ENCODE measurements at places on chromosomes 5 and 9. TPM values are rescaled to one million over a fixed set of nuclear protein-coding genes. Genes with fewer than 3 reads are reported as not detected.

DNA sequence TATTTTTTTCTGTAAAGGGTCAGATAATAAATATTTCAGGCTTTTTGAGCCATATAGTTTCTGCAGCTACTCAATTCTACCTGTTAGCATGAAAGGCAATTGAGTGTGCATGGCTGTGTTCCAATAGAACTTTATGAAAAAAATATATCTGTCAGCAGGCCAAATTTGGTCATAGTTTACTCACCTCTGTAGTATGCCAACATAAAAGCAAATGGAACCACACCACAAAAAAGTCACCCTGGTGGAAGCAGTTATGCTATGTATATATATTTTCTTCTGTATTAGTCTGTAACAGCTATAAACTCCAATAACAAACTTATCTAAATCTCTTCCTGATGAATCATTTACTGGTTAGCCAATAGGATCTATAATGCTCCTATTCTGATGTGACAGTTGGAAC, 3.4 kb downstream of the SLC38A9 start:
- no peak for DNase-seq
- H3K4me3 ChIP-seq = no peak overlapping the region
- H3K36me3 ChIP-seq = no peaks in the 10 kb centered on the region
- H3K27me3 ChIP-seq = no peaks in the 10 kb centered on the region
- H3K27ac ChIP-seq = no peak overlapping the region

DNA sequence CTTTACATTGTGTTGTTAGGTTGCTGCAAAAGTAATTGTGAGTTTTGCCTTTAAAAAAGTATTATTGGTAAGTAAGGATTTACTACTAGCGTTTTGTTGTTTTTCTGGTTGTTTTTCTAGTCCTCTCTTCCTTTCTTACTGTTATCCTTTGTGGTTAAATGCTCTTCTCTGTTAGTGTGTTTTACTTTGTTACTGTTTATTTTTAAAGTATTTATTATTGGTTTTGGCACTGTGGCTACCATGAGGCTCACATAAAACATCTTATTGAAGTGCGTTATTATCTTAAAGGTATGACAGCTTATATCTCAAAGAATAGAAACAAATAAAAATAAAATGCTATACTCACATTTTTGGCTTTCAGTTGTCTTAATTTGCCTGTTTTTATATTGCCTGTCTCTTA, 17.6 kb downstream of the DMXL1 start:
- peaks cover 25% of the 10 kb centered on the region for H3K4me1 ChIP-seq
- no peak overlapping the region for H3K27ac ChIP-seq
- no peak for DNase-seq
- no peak overlapping the region for H3K4me3 ChIP-seq
- H3K27me3 ChIP-seq = no peaks in the 10 kb centered on the region

DNA sequence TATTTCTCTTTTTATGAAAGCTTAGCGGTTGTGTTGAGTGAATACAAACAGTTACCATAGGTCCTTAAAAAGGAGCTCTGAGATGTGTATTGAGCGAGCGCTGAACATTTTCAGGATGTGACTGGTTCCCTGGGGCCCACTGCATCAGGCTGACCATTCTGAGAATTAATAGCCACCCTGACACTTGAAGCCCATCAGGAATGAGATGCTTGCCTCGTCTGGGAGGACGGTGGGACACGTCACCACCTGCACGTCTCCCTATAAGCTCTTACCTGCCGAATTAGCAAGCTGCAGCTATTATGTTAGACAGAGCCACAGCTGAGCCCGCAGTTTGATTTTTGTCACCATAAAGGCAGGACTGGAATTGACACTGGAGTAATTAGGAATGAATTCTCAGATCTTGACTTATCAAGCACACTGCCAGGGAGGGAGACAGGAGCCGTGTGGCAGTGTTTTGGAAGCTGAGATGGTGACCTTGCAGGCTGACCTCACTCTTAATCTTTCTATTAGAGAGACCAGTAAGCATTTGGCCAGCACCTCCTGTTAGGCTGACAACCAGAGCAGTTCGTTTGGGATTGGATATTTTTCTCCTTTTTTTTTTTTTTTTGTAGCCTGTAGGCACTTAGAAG, 373.1 kb upstream of the WWC1 start:
- H3K4me1 ChIP-seq = no peaks in the 10 kb centered on the region
- H3K27me3 ChIP-seq = no peaks in the 10 kb centered on the region
- H3K27ac ChIP-seq = no peak overlapping the region
- no peak overlapping the region for H3K4me3 ChIP-seq
- no peak for DNase-seq
- H3K36me3 ChIP-seq = no peaks in the 10 kb centered on the region

The SPATA31A3 gene
- total RNA-seq = not detected

GRCh38 chr5:140399979-140400729, 1.5 kb upstream of the ANKHD1 start:
- DNase-seq = peak; percentile 9
- H3K4me3 ChIP-seq = no peak overlapping the region
- H3K36me3 ChIP-seq = peaks cover 15% of the 10 kb centered on the region
- H3K4me1 ChIP-seq = peaks cover 21% of the 10 kb centered on the region
- H3K27me3 ChIP-seq = no peaks in the 10 kb centered on the region

DNA sequence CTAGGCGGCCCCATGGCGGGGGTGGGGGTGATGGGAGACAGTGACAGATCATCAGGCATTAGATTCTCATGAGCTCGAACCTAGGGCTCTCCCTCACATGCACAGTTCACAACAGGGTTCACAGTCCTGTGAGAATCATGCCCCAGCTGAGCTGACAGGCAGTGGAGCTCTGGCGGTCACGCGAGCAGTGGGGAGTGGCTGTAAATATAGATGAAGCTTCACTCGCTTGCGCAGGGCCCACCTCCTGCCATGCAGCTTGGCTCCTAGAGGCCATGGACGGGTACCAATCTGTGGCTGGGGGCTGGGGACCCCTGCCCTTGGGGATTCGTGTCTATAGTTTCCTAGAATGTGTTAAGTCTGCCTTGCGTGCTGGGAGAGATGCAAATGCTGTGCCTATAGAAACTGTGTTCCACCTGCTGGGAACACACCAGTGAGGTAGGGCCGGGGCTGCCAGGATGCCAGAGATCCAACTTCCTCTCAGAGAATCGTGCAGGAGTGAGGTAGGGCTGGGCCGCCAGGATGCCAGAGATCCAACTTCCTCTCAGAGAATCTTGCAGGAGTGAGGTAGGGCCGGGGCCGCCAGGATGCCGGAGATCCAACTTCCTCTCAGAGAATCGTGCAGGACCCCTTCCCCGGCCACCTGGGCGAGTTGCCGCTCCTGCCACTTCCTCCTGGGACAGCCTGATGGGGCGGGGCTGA, 14.1 kb upstream of the EXOC3 start:
- H3K27me3 ChIP-seq = peaks cover 8% of the 10 kb centered on the region
- no peak for DNase-seq
- H3K36me3 ChIP-seq = peaks cover 29% of the 10 kb centered on the region

- DNase-seq = no peak
- H3K27ac ChIP-seq = no peak overlapping the region
- peaks cover 13% of the 10 kb centered on the region for H3K27me3 ChIP-seq
- no peaks in the 10 kb centered on the region for H3K36me3 ChIP-seq
- no peaks in the 10 kb centered on the region for H3K4me1 ChIP-seq
Observed at GRCh38 chr9:132514011-132514744, 68.2 kb upstream of the BARHL1 start.

DNA sequence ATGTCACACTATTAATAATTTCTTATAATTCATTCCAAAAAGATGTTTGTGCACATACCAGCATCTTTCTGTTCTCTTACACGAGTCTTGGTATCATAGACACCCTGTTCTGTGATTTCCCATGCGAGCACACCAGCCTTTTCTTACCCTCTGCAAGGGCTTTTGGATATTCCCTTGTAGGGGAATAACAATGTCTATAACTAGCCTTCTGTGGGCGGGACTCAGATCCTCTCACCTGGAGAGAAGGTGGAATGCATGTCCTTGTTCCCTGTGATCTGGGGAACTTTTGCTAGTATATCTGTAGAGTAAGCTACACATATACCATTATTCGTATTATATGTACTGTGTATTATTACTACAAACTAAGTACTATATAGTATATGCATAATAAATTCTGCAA, 44.8 kb downstream of the EHMT1 start:
- no peak for DNase-seq
- no peak overlapping the region for H3K27ac ChIP-seq
- peaks cover 38% of the 10 kb centered on the region for H3K4me1 ChIP-seq
- H3K27me3 ChIP-seq = no peaks in the 10 kb centered on the region

DNA sequence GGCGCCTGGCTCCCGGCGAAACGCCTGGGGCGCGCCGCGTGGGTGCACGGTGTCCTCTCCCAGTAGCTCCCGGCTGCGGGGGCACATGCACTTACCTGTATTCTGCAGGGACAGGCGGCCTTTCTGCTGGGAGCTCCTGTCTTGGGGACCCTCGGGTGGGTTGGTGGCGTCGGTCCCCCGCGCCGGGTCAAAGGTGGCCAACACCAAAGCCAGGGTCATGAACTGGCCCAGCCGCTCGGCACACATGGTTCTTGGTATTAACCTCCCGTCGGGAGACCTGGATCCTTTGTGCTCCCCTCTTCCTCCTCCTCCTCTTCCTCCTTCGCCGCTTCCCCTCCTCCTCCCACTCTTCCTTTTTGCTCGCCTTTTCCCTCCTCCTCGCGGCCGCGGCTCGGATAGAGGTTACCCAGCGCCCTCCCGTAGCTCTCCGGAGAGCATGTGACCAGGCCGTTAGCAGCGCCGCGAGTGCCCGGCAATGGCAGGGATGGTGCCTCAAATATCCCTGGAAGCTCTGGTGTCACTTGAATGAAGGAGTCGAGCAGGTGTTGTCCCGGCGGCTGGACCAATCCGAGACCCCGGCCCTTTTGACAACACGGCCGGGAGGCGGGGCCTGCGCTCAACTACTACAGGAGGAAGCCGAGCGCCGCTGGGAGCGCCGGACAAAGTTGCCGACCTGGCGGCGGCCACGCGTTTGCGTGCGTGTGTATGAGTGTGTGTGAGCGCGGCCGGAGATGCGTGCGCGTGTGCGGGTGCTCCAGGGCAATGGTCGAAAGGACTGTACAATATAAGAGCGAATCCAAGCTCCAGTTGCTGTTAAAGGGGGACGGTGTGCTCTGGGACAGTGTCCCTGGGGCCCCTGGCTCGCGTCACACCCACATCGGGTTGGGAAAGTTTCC, at the start of gene STC2:
STC2 (minus strand) TSS at position 467 of the 896 bp plus-strand sequence; CDS start at position 246, 221 bp downstream.
- peak within 1 kb of the TSS; percentile 98 for H3K4me3 ChIP-seq
- peak; percentile 89 for DNase-seq
- H3K27me3 ChIP-seq = peaks cover 60% of the 10 kb centered on the region

- H3K4me3 ChIP-seq = no peak overlapping the region
- H3K4me1 ChIP-seq = no peaks in the 10 kb centered on the region
- no peak for DNase-seq
Observed at GRCh38 chr5:161105525-161105924, 253.5 kb upstream of the ATP10B start.

DNA sequence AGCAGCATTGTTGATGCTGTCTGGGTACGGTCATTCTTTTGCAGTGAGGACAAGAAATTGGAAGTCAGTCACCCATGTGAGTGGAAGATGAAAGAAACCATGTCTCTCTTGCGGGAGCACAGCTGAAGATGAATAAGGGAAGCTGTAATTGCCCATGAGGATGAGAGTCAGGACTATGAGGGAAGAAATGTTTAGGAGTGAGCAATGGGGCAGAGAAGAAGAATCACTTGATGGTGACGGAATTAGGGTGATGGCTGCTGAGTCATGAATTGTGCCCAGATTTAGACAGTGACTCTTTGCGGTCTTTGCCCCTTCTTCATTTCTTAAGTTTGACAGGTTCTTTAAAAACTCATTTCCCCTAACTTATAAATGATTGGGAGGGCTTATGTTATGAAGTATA, 183.3 kb downstream of the MAST4 start:
- H3K4me3 ChIP-seq = no peak overlapping the region
- H3K4me1 ChIP-seq = no peaks in the 10 kb centered on the region
- peaks cover 4% of the 10 kb centered on the region for H3K27me3 ChIP-seq
- no peak for DNase-seq
- no peaks in the 10 kb centered on the region for H3K36me3 ChIP-seq

DNA sequence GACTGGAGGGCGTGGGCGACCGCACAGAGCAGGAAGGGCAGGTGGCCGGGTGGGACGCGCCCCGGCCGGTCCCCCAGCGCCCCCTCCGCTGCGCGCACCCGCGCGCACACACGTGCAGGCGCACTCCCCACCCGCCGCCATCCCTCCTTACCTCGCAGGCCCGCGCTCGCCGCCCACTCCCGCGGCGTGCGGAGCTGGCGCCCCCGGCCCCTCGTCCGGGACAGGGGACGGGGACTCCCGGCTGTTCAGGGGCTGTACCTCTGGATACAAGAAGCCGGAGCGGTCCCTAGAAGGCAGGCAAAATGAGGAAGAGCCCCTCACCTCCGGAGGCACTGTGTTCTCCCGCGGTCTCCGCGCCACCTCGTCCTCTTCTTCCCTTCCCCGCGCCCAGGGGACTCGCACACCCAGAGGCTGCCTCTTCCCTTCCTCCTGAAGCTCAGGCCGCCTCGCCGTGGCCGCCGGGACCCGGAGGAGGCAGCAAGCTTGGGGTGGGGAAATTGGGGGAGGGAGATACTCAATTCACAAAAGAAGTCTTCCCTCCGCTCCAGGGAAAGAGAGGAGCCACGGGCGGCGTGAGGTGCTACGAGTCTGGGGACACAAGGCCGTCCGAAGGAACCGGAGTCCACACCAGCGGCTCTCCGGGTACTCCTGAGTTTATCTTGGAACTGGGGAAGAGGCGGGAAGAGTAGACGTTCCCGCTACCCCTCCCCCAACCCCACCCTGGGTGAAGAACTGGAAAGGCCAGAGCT, 1.4 kb upstream of the GABRB2 start:
- H3K4me1 ChIP-seq = peaks cover 9% of the 10 kb centered on the region
- no peak for DNase-seq
- no peak overlapping the region for H3K4me3 ChIP-seq
- H3K36me3 ChIP-seq = no peaks in the 10 kb centered on the region
- H3K27me3 ChIP-seq = peaks cover 52% of the 10 kb centered on the region
- no peak overlapping the region for H3K27ac ChIP-seq

DNA sequence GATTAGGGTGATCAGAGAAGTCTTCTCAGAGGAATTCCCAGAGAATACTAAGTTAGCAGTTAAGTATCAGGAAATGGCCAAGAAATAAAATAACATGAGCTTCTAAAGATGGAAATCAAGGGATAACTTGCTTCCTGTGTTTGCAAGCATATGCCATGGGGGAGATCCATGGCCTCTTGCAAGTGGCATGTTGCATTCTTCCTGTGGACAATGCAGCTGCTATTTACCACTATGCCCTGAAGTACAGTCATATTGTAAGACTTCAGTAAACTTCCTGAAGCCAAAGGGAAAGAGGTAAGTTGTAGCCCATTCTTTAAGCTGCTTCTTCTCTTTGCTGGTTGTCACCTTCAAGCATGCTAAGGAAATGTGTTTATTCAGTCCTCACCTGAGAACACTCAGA, 154.7 kb upstream of the RUSC2 start:
- no peaks in the 10 kb centered on the region for H3K4me1 ChIP-seq
- H3K27ac ChIP-seq = no peak overlapping the region
- no peak overlapping the region for H3K4me3 ChIP-seq
- H3K36me3 ChIP-seq = no peaks in the 10 kb centered on the region
- DNase-seq = no peak

GRCh38 chr5:90803381-90803780, 244.8 kb downstream of the ADGRV1 start:
- H3K36me3 ChIP-seq = no peaks in the 10 kb centered on the region
- no peak overlapping the region for H3K27ac ChIP-seq
- DNase-seq = no peak
- no peak overlapping the region for H3K4me3 ChIP-seq
- peaks cover 2% of the 10 kb centered on the region for H3K27me3 ChIP-seq
